ENCODE measurements at places on chromosomes 16 and 17.

- no peak for DNase-seq
These were observed 66.8 kb downstream of the NDE1 start for GRCh38 chr16:15716694-15717447.

- DNase-seq = no peak
These were observed 5.2 kb downstream of the P4HB start for GRCh38 chr17:81854974-81855774.

GRCh38 chr17:60676758-60677307, 818 bp upstream of the BCAS3 start:
- no peak for DNase-seq

GRCh38 chr16:70723740-70724145, 37.9 kb upstream of the MTSS2 start:
- DNase-seq = no peak

- DNase-seq = no peak
These were observed 121.0 kb downstream of the C16orf95 start for GRCh38 chr16:87196231-87196630.

- no peak for DNase-seq
These were observed 123.8 kb downstream of the FTO start for GRCh38 chr16:53827741-53828140.

GRCh38 chr17:18037486-18037885, 1.5 kb downstream of the ATPAF2 start:
- no peak for DNase-seq

- no peak for DNase-seq
These were observed 8.7 kb downstream of the KCTD19 start for GRCh38 chr16:67317853-67318252.

GRCh38 chr16:20214401-20214800, 112.9 kb downstream of the GP2 start:
- no peak for DNase-seq

DNA sequence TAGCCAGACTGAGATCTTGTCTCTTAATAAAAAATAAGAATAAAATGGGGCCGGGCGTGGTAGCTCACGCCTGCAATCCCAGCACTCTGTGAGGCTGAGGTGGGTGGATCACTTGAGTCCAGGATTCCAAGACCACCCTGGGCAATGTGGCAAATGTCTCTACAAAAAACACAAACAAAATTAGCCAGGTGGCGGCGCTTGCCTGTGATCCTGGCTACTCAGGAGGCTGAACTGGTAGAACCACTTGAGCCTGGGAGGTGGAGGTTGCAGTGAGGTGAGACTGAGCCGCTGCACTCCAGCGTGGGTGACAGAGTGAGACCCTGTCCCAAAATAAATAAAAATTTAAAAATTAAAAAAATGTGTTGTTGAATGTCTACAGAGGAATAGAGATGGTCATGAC, 2.9 kb upstream of the DEF8 start:
- no peak for DNase-seq

DNA sequence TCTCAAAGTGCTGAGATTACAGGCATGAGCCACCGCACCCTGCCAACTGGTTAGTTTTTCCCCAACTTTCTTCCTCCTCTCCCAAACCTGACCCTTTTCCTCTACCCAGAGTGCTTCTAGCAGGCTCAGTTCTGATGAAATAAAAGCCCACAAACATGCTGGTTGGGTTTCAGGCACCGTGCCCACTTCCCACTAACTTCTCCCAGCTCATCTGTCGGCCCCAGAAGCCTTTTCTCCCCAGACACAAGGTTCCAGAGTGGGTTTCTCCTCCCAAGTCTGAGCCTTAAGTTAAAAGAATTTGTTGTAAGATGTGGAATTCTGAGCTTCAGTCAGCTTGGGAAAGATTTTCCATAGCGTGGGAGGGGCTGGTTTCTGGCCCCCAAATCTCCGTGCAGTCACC, 11.5 kb upstream of the SCN4A start:
- DNase-seq = no peak

- DNase-seq = no peak
These were observed 1.6 kb upstream of the DHRS11 start for GRCh38 chr17:36590082-36590481.

DNA sequence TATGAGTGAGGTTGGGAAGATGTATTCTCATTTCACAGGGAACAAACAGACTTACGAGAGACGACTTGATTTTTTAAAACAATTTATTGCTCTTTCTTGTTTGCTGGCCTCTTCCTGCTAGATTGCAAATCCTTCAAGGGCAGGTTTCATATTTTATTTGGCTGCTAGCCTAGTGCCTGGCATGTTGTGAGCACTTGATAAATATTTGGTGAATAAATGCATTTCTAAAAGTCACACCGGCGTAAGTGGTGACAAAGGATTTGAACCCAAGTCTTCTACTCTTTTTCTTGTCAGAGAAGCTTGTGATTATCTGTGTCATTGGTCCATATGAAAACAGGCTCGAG, 1.4 kb downstream of the WWP2 start:
- no peak for DNase-seq

DNA sequence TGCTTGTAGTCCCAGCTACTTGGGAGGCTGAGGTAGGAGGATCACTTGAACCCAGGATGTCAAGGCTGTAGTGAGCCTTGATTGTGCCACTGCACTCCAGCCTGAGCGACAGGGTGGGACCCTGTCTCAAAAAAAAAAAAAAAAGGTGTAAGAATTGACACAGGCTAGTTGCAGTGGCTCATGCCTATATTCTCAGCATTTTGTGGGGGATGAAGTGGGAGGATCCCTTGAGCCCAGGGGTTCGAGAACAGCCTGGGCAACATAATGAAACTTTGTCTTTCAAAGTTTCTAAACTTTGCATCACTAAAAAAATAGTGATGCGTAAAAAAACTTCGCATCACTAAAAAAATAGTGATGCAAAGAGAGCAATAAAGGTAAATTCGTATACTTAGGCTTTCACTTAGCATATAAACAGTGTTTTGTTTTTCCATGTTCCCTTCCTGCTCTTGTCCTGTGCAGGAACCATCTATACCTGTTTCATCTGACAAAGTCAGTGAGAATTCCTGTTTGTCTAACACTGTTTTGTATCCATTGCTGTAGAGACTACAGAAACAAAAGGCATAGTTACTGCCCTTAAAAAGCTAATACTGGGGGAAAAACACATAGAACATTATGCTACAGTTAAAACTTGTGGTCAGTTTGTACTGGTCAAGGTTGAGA, 32.1 kb downstream of the CTCF start:
- DNase-seq = no peak

GRCh38 chr17:66643815-66644710, 190.9 kb upstream of the CACNG5 start:
- no peak for DNase-seq

DNA sequence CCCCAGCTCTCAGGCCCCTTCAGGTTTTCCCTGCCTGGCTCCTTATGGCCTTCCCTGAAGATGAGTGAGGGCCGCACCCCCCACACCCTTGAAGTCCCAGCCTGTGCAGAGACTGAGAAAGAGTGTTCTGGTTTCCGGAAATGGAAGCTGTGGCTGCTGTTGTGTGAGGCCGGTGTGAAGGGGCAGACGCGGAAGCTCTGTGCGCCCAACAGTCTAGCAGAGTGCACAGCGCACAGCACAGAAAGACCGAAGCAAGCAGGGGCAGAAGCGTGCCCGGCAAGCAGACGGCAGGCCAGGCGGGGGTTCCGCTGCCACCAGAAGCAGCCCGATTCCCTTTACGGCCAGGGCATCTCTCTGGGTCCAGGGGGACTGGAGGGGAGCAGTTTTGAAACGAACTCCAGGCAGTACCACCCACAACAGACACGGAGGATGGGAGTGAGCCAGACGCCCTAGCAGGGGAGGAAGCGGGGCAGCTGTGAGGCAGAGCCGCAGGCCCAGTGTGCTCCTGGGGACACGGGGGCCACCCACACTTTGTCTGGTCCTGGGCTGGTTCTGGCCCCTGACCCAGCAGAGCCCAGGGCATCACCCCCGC, 16.7 kb downstream of the TPSG1 start:
- DNase-seq = no peak

DNA sequence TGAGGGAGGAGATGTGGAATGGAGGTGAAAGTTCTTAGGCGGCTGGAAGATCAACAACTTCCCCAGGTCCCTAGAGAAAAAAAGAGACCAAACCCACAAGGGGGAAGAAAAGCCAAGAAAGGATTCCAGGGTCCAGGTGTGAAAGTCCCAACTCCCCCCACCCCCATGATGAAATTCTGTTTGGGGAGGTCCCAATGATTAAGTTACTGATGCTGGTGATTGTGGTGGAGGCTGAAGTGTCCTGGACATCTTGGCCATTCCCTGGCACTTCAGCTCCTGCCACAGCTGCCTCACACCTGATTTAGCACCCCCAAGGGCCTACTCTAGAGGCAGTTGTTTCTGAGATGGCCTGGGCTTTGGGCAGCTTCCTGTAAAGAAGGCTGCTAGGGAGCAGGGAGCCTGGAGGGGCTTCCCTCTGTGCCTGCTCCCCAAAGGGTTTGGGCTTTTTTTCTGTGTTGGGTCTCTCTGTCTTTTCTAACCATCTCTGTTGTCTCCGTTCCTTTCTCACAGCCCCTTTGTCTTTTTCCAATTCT, 13.1 kb downstream of the HOXB4 start:
- no peak for DNase-seq

DNA sequence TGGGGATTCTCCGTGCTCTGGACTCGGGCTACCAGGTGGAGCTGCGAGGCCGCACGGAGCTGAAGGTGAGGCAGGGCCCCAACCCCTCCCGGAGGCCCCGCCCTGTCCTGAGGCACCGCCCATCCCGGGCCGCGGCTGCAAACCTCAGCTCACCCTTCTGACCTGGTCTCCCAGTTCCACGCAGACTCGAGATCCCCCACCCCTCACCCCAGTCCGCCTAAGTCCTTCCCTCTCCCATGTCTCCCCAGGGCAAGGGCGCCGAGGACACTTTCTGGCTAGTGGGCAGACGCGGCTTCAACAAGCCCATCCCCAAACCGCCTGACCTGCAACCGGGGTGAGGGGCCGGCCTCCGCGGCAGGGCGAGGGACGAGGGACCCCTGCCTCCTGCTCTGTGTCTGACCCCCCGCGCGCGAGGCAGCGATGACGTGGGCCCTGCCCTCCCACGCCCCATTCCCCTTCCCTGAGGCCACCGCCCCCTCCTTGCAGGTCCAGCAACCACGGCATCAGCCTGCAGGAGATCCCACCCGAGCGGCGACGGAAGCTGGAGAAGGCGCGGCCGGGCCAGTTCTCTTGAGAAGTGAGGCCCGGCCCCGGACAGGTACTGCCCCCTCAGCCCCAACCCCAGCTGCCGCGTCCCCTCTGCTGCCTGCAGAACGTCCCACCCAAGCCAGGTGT, 13.7 kb downstream of the GUCY2D start:
- no peak for DNase-seq

- no peak for DNase-seq
These were observed 108.8 kb downstream of the ARHGAP44 start for GRCh38 chr17:12898110-12898509.

GRCh38 chr16:4699046-4699556, 5.7 kb downstream of the NUDT16L1 start:
- no peak for DNase-seq

GRCh38 chr16:69833357-69834282, 71.5 kb downstream of the WWP2 start:
- DNase-seq = no peak

DNA sequence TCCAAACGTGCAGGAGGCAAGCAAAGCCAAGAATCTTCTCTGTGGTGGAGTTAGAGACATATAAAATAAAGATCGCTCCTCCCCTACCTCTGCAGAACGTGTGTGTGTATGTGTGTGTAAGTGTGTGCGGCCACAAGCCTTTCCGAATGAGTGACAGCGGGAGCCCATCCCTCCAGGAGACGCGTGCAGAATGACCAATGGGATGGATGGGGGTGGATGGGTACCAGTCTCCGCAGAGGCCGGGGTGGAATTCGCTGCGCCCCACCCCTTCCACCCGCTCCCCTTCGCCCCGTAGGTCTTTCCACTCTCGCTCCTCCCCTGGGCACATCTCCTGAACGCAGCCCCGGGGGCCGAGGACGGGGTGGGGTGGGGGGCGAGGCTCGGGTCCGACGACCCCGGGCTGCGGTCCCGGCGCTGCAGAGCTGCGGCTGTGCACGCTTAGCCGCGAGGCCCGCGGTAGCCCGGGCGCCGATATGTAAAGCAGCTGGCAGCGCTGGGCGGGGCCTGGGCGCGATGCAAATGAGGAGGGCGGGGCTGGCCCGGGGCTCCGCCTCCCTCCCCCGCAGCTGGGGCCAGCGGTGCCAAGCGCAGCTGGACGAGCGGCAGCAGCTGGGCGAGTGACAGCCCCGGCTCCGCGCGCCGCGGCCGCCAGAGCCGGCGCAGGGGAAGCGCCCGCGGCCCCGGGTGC, at the start of gene PRKCB:
TSS of gene PRKCB (plus strand) at position 594 of the 688 bp plus-strand sequence.
- DNase-seq = peak; percentile 94

GRCh38 chr16:86747761-86748160, 169.4 kb downstream of the FOXL1 start:
- no peak for DNase-seq

- DNase-seq = no peak
These were observed 7.0 kb upstream of the NAGLU start for GRCh38 chr17:42529061-42529460.

GRCh38 chr16:88068476-88069396, 117.5 kb downstream of the BANP start:
- no peak for DNase-seq

- DNase-seq = no peak
These were observed 22.7 kb upstream of the KIF19 start for GRCh38 chr17:74303305-74303704.

DNA sequence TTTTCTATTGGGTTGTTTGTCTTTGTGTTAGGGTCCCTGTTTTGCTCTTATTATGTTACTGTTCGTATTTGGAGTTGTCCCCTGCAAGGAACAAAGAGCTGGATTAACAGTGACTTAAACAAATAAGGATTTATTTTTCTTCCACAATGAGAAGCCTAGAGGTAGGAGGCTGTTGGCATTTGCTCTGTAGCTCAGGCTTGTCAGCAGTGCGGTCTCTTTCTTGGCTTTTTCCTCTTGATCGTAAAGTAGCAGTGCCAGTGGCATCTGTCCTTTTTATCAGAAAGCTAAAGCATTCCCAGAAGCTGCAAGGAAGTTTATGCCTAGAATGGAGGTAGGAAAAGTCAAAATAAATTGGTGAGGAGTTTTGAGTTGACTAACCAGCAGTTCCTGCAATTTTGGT, 154.1 kb downstream of the HS3ST4 start:
- DNase-seq = no peak

DNA sequence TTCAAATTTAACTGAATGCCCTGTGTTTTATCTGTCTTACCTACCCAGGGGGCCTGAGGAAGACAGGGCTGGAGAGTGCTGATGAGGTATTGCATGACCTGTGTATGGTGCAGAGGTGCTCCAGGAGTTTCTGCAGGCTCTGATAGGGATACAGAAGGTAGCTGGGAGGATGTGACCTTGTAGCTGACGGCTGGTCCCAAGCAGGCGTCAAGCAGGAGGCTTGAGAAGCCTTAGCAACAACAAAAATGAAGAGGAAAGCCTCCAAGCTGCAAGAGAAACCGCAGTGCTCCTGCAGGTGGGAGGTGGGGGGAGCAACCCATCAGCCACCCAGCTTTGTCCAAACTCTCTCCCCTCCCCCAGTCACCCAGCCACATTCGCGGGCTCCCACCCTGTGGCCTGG, 40.4 kb downstream of the LAT start:
- DNase-seq = no peak

- no peak for DNase-seq
These were observed 6.7 kb downstream of the BAHCC1 start for GRCh38 chr17:81401723-81402529.

- DNase-seq = no peak
These were observed 52.9 kb downstream of the MMD start for GRCh38 chr17:55368706-55369105.
